ENCODE measurements at places on chromosomes 7 and 10.

DNA sequence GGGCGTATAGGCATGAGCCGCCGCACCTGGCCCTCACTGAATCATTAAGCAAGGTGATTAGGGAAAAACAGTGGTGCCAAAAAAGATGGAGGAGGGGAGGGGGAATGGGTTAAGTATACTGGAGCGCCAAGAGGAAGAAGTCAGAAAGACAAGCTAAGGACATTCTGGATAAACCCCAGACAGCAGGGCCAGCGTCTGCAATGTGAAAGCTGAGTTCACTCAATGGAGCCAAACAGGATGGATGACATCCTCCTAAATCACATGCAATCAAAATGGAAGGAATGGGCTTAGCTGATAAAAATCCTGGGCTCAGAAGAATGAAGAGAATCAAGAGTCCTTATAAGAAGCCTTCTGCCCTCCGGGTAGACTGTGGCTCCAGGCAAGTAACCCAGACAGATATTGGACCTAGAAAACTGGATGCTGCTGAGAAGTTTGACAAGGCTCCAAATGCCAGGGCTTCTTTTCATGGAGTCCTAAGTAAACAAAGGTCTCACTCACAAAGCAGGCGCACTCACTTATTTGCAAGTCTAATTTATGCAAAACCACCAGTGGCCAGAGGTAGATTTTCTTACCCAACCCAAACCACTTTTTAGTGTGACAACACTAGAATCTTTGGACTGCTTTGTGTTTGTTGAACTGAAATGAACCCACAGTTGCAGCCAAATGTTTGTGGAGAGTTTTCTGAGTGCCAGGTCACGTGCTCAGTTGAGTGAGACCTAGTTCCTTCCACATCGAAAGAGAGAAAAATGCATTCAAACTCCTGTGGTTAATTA, 519.1 kb upstream of the AUTS2 start:
- no peak for DNase-seq

- no peak for DNase-seq
Measured at GRCh38 chr10:67533376-67533775, 162.6 kb downstream of the CTNNA3 start.

- no peak for DNase-seq
Measured at GRCh38 chr10:92079003-92079402, 155.4 kb downstream of the BTAF1 start.

DNA sequence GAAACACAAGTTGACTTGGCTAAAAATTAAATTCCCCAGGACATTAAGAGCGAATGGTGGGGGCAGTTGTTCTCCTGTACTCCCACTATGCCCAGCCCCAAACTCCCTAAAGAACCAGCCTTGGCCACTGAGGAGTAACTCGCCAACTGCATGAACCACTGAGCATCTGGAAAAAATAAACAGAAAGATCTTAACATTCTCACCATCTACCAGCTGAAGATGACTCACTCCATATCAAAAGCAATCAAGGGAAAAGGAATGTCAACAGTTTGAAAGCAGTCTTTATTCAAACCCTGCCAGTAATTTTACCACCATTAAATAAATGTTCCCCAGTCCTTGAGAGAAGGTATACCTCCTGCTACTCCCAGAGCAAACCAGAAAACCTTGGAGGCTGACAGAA, 45.4 kb downstream of the CTTNBP2 start:
- DNase-seq, result peak; percentile 25

- DNase-seq, result no peak
Measured at GRCh38 chr7:1610678-1611302, 41.0 kb upstream of the PSMG3 start.

DNA sequence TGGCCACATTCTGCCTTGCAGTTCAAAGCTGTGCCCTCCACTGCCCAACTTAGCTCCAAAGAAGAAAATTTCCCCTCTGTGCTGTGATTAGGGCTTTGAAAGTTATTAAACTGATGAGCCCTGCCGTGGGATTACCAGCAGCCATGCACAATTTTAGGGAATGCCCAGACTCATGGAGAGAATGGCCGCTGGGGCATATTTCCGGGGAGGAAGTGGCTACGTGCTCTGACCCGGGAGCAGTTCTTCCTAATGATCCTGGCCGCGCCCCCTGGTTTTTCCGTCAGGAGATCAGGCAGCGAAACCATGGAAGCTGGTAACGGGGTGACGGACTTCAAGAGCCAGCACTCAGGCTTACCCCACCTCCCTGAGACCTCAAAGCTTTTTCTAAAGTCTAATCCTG, 365.5 kb upstream of the PFKP start:
- DNase-seq, result no peak

GRCh38 chr7:46145412-46145811, 224.3 kb upstream of the IGFBP3 start:
- DNase-seq, result no peak

DNA sequence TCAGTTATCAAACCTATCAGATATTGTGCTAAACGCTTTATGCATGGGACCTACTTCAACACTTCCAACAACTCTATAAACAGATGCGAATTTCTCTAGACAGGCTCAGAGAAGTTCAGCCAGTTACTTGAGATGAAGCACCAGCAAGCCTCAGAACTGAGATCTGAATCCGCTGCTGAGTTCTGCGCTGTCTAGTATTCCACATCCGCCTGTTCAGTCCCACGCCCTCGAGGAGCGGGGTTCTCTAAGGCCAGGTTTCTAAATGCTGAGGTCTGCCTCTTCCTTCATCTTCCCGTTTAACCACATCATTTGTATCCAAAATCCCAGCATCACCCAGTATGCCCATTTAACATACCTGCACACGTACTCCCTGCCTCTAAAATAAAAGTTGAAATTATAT, 297.8 kb upstream of the ZNF32 start:
- DNase-seq, result no peak

- no peak for DNase-seq
Measured at GRCh38 chr10:98039690-98040381, 9.4 kb upstream of the CRTAC1 start.
